ENCODE measurements at places on chromosomes 12 and 14.

- DNase-seq = no peak
Observed at GRCh38 chr14:99815696-99816095, 22.5 kb downstream of the EML1 start.

- peak; percentile 43 for DNase-seq
Observed at GRCh38 chr14:68379510-68380328, 413.1 kb downstream of the ZFP36L1 start.

DNA sequence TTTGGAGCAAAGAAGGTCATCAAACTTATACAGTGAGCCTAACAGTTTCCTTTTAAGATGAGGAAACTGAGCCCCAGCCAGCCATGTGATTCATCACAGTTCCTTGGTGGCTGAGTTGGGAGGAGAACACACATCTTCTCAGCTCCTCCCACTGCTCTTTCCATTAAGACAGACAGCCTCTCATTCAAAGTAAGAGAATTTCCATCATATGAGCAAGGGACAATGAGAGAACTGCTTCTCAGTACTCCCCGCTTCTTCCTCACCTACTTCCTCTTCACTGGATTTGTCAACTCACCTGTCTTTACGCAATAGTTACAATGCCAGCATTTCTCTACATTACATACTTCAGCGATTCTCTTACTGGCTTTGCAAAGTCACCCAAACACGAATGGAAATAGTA lies 2.2 kb downstream of the IFNG start:
- DNase-seq = no peak

GRCh38 chr12:131088701-131089530 lies 135.2 kb downstream of the ADGRD1 start:
- DNase-seq = no peak

DNA sequence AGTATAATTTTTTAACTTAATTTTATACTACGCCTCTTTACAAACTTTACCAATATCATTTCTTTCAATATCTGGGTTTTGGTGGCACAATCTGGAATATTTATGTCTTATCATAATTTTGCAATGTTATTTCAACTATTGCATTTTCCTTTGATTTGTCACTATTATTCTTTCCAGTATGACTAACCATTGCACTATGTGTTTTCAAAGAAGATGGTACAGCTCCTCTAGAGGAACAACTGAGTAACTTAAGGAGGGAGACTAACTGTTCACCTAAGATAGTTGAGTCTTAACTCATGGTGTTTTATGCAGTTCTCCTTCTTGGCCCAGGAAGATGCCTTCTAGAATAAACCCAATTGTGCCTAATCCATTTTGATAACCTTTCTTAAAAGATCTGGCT lies 60.5 kb upstream of the KIF21A start:
- DNase-seq = no peak

DNA sequence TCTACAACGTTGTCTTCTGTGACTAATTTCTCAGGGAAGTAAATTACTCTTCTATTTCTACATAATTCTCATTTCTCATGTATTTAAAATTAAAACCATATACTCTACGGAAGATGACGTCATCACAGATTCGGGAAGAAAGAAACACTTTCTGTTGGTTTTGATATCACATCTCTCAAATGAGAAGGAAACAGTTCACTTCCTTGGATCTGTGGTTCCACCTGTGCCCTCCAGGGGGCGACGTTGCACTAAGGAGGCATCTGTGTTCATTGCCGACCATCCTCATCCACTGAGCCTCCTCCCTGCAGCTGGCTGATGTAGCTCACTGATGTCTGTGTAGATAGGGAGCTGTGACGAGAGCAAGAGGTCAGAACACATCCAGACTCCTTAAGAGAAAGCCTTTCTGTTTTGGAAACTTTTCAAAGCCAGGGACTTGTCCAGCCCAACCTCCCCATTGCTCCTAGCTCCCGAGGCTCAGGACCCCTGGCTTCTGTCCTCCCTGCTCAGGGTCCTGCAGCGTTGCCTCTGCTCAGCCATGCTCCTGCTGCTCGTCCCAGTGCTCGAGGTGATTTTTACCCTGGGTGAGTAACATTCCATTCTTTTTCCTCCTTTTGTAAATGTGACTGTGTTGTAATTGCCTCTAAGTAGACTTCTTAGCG lies 172.7 kb upstream of the OR4E1 start:
- peak; percentile 79 for DNase-seq

DNA sequence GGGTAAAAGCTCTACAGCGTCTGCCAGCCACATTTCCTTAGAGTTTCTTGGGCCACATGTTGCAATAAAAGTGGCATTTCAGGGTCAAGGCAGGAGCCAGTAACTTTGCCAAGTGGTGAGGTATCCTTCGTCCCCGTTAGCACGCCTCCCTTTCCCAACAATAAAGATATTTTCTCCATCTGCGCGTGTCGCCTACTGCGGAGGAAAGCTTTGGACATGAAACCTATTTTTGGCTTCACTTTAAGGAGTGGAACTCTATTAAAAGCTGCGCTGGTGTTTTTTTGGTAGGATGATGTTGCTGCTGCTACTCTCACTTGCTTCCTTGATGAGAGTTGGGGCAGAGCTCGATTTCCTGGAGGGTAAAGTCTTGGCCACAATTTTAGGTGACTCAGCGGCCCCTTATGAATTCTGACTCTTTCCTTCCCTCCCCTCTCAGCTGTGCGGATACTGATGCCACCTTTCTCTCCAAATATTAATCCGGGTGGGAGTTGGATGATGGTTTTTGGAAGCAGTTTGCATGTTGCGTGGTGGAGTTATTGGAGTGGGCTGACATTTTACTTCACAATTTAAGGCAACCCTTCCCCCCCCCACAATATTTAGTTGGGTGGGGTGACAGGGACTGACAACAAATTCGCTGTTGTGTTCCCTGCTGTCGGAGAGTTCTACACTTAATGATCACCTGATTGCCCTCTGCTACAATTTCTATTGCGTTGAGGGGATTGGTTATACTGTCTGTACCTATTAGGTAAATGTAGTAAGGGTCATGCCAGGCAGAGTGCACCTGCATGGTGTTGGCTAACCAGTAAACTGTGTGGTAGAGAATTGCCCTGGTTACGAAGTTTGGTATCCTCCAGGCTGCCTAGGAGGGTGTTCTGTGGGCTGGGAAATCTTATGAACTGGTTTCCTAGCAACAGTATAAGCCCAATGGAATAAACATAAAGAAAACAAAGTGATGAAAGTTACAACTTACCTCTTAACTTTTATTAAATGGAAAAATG lies 1.1 kb downstream of the CCDC91 start:
- peak; percentile 74 for DNase-seq

DNA sequence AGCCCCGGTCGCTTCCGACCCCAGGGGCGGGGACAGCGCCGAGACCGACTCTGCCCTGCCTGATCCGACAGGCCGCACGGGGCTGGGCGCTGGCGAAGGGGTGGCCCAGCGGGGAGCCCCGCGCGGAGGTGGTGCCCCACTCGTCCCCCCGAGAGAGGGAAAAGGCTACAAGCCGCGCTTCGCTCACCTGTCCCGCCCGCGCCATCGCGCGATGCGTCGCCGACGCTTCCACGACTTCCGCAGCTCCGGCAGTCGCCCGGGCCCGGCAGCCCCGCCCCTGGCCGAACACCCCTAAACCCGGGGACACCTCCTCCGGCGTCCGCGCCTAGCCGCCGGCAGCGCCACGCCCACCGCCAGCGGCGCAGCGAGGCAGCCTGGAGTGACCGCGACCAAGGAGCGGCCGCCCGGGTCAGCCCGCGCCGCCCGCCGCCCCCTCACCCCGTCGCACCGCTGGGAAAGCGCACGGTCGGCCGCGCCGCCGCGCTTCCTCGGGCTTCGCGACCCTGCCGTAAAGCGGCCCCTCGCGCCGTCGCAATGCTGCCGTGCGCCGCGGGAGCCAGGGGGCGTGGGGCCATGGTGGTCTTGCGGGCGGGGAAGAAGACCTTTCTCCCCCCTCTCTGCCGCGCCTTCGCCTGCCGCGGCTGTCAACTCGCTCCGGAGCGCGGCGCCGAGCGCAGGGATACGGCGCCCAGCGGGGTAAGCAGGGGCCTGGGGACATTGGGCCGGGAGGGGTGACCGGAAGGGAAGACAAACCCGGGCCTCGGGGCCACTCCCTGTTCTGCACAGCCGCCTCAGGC lies at the start of the genes BAG5 and COA8:
Gene BAG5 (minus strand): TSS at position 229 of the 797 bp plus-strand sequence. CDS start 1,493 bp downstream, outside the sequence.
Gene COA8 (plus strand): TSS at position 532 of the 797 bp plus-strand sequence. CDS start 42 bp downstream, at position 574.
- peak; percentile 85 for DNase-seq

DNA sequence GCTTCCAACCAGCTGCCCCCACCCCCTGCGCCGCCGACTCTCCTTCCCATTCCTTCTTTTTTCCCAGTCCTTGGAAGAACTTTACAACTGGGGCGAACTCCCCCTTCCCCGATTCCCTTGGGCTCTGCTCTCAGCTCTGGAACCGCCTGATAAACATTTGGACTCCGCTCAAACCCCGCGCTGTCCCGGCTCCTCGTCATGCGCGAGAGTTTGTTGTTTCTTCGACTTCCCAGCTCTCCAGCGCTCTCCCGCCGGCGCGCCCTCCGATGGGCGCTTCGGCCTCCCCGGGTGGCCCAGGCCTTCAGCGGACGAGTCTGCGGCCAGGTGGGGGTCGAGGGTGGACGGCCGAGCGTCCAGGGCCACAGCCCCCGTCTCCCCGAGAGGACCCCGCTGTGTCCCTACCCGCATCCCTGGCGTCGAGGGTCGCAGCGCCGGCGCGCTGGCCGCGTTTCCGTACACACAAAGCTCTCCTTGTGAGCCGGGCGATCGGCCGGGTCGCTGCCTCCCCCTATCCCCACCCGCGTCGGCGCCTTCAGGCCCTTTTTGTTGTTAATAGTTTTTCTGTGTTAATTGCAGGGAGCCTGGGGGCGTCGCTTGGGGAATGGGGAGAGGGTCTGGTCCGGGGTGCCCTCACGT lies 847 bp downstream of the MMP14 start:
- DNase-seq = no peak

DNA sequence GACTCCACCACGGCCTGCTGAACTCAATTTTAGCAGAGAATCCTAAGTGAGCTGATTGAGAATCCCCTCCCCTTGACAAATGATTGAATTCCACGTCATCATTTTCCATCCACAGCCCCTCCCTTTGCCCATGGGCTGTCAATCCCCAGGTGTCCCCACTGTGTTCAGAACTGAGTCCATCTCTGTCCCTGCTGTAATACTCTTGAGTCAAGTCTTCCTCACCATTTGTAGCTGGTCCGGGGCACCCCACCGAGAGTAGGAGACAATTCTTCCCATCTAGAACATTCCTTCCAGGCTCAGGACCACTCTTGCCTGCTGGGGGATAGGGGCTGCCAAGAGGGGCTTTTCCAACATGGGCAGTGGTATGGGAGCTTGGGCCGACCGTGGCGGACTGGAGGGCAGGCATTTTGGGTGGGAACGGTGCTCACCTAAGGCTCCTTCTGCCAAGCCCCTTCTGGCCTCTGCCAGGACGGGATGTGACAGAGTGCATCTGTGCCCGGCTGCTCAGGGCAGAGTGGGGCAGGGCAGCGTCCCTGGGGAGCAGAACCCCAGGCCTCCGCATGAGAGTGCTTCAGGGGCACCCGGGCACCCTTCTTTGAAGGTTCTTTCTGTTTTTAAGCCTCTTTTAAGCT lies 218.1 kb upstream of the RTL1 start:
- DNase-seq = no peak

DNA sequence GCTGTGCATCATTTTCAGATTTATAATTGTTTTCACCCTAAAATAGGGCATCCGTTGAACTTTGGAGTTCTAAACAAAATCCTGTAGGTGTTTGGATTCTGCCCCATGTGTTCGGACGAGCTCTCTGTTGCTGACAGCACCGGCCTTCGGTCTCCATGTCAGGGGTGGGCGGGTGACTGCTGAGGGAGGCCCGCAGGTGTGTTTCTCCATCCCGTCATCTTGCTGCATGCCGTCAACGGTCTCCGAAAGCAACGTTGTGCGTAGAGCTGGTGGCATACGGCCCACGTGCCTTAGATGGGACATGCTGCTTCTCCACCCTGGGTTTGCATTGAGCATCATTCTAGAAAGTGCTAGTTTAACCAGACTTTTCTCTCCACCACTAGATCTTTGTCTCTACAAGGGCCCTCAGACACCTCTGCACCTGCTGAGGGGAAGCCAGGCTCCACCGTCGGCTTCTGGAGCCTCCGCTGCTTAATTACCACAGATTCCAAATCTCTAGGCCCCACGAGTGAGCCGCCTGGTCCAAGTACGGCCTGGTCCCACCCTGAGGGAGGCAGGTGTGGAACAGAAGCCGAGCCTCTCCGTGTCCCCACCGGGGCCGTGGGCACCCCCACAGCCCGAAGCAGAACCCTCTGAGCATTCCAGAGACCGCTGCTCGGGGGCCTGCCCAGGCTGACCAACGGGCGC lies 15.7 kb upstream of the AMN start:
- no peak for DNase-seq

DNA sequence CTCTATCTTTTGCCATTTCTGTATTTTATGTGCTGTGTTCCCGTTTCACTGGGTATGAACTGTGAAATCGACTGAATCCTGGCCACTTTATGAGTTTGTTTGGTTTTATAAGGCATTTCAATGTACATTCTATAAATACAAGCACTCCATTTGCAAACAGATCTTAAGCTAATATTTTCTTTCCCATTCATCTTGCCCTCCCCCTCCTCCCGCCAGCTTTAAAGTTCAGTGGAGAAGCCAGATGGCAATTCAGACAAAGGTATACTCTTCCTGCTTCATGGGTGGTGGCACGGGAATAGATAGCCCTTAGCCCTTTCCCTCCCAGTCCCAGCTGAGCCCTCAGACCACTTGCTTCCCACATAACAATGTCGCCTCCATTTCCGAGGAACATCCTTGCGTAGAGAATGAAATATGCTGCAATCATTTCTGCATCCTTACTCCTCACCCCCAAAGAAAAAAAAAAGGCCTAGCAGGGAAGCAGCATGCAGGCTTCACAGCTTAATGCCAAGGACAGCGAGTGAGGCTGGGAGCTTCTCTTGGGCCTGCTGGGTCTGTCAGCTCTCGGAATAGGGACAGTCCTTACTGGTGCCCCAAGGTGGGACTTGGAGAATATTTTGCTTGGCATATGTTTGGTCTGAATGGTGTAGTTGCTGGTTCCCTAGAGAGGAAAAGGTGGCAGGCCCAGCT lies 52.8 kb upstream of the SRSF5 start:
- DNase-seq = no peak

DNA sequence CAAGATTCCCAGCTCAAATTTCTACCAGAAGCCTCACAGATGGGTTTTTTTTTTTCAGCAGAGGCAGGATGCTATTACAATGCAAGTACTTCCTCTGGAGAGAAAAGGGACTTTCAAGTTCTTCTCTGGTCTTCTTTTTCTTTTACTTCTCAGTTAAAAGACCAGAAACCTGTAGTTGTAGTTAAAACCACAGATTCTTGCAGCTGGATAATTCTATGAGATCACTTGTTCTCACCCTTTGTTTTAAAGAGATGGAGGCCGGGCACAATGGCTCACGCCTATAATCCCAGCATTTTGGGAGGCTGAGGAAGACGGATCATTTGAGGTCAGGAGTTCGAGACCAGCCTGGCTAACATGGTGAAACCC lies 47.6 kb upstream of the OVCH1 start:
- DNase-seq = no peak

Measured in CD4-positive, alpha-beta T cell treated with Interleukin-10 for 1 hour (primary cell).